ENCODE measurements at places on chromosomes 4 and X.

DNA sequence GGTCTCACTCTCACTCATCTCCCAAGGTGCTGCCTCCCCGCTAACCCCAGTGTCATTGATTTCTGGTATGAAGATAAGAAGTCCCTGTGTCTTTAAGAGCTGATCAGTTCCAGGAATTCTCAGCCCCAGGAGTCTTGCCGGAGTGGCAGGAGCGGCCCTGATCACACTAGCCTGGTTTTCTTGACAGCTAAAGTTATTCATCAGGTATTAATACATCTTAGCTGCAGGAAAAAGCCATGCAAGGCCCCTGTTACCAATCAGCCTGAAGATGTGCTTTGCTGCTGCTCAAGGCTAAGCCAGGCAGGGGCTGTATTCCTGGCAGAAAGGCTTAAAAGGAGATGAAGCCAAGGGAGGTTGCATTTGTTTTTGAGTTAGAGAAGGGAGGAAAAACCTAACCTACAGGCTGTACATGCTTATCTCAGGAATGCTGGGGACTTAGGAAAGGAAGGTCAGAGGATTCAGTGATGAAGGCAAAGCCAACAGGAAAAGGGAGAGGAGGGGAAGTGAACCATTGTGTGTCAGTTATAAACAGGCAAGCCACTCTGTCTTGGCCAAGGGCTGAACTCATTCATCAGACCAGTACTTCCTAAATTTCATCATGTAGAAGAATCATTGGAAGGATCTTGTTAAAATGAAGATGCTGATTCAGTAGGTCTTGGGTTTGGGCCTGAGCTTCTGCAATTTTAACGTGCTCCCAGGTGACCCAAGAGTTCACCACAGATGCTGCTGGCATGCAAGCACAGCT, 8.6 kb downstream of the SRPX start:
- DNase-seq = no peak

DNA sequence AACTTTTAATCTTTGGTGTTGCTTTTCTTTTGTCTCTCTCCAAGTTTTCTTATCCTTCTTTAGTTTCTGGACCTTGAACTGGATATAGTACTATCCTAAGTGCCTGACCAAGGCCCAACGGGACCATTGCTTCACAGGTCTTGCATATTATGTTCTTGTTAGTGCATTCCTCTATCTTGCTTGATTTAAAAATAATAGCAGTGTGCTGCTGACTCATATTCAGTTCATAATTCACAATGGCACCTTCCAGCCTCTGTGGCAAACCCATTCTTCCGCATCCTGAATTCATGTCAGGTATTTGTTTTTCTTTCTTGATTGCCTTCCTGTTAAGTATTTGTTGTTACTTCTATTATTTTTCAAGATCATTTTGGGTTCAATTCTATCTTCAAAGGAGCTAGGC, 197.1 kb upstream of the GIMD1 start:
- no peak for DNase-seq

- no peak for DNase-seq
These were observed 90.4 kb downstream of the ZC4H2 start for GRCh38 chrX:64885850-64886249.

GRCh38 chr4:5619913-5620625, 88.3 kb downstream of the EVC2 start:
- no peak for DNase-seq

DNA sequence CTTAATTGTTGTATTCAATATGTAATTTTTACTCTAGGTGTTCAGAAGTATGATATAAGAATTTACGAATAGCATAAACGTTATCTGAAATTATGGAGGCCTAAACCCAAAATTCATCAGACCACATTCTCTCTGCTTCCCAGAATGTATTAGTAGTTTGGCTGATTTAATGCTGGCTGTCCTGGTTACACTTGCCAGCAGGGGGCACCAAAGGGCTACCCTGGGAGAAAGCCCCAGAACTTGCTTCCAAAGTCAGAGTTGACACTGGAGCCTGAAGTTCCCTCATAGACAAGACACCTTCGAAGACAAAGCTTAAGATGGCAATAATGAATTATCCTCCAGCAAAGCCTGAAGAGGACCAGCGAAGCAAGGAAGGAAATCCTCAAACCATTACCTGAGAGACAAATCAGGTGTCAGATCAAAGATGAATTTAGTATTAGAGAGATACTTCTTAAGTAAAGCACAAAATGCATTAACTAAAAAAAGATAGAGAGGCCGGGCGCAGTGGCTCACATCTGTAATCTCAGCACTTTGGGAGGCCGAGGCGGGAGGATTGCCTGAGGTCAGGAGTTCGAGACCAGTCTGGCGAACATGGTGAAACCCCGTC, 11.3 kb upstream of the ANOS1 start:
- no peak for DNase-seq

DNA sequence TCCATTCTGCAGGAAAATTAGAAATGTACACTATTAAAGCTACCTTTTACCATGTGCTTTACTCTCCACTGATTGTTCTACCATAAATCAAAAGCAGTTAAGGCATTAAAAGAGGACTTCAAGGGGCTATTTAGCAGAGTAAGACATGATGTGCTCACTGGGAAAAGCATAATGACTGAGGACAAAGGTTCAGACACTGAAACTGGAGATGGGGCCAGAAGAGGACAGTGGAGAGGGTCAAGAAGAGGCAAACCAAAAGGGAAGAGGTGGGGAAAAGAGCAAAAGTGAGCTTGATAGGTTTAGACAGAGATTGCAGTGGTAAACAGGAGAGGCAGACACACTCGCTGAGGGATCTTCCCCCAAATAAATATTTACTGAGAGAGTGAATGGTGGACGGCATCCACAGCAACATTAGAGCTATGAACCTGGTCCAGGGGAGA, 23.8 kb downstream of the SH3RF1 start:
- DNase-seq = no peak

- no peak for DNase-seq
These were observed 76.9 kb upstream of the AFAP1 start for GRCh38 chr4:8016527-8016926.

GRCh38 chr4:186351668-186352194, 85.7 kb downstream of the F11 start:
- no peak for DNase-seq

DNA sequence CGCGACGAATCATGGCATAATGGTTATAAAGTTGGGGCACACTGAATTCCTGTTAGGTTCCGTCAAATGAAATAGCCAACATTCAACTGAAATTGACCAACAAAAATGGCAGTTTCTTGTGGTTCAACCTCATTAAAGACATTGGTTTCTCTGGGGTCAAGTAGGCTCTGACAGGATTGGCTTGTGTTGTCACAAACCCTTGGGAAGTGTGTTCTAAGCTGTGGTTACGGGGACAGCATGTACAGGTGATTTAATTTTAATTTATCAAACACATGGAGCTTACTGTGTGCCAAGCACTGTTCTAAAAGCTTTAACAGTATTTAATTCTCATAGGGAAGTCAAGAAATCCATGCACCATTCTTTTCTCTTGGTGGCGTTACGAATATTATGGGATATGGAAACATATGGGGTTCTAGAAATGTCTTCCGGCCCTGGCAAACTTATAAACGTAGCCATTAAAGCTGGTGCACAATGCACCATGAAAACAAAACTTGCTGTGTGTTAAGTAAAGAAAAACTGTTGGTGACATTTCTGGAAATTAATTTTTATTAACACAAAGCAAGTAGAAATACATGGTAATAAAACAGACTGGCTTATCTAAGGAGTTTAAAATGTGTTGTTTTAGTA, 891 bp downstream of the XK start:
- DNase-seq = no peak

DNA sequence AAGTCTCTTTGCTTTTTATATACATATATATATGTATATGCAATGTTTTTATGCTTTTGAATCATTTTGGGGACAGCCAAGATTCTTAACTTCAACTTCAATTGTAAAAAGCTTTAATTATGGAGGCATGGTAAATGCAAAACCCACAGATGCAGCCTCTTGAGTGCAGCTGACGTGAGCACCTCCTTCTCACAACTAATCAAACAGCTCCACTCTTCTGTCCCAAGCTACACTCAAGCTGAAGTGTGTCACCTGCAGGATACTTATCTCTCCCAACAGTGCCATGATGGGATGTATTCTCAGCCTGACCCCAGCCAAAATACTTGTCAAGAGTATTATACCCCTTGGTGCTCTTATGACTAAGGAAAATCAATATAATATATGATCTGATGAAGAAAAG, 60.7 kb upstream of the BLTP1 start:
- no peak for DNase-seq

GRCh38 chr4:25938366-25938765, 24.3 kb downstream of the SMIM20 start:
- no peak for DNase-seq

- no peak for DNase-seq
These were observed 97.8 kb upstream of the GPC4 start for GRCh38 chrX:133513123-133513522.

DNA sequence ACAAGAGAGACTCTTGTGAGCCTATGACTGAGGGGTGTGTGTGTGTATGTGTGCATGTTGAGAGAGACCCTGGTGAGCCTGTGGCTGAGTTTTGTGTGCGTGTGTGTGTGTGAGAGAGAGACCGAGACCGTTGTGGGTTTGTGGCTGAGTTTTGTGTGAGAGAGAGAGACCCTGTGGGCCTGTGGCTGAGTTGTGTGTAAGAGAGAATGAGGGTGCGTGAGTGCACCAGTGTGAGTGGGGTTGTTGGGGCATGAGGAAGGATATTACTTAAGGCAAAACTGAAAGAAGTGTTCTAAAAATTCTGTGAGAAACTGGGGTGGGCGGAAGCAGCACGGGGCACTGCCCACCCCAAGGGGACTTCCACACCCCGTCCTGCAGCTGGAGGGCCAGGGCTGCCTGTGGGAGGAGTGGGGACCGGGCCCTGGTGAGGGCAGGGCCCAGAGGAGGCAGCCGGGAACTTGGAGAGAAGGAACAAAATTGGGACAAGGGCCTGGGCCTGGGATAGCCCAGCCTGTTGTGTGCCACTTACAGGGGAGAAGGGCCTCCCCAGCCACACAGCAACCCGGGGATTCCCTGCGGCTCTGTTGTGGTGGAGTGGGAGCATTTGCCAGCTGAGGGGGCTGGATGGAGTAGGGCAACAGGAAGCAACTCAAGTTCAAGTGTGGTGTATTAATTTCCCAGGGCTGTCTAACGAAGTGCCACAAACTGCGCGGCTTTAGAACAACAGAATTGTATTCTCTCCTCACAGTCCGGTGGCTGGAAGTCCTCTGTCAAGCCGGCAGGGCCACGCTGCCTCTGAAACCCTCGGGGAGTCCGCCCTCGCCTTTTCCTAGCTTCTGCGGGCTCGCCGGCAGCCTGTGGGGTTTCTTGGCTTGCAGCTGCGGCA, 22.1 kb downstream of the TMEM131L start:
- peak; percentile 67 for DNase-seq

GRCh38 chrX:153405426-153405825, 4.3 kb upstream of the PNMA6E start:
- no peak for DNase-seq

DNA sequence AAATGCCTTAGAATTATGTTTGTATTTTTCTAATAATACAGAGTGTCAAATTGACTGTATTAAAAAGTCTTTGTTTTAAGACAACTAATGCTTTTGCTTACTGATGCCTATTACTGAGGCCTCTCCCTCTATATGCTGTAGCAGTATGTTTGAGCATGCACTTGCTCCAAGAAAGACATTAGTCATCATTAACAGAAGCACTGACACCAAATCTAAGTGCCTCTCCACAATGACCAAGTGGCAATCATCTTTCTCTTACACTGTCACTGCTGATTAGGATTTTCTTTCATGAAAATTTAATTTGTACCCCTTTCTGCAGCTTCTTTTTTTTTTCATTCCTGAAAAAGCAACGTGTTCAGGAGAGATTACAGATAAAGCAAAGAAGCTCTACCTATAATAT, 11.1 kb upstream of the MAB21L2 start:
- no peak for DNase-seq

- DNase-seq = no peak
These were observed 15.4 kb downstream of the EPGN start for GRCh38 chr4:74323663-74324062.

DNA sequence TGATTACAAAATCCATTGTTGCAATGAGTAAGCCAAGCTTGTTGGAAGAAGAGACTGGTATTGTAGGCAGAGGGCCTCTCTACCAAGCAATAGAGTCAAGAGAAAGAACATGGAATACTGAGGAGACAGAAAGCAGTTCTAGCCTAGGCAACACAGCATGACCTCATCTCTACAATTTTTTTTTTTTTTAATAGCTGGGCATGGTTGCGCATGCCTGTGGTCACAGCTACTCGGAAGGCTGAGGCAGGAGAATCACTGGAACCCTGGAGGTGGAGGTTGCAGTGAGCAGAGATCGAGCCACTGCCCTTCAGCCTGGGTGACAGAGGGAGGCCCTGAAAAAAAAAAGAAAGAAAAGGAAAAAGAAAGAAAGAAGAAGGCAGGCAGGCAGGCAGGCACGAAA, 11.7 kb upstream of the ZBTB33 start:
- DNase-seq = no peak

GRCh38 chrX:124341396-124342132, 4.8 kb upstream of the SH2D1A start:
- DNase-seq = no peak

- DNase-seq = no peak
These were observed at the start of gene TLR10 for GRCh38 chr4:38782452-38783108. TSS of gene TLR10 (minus strand) at chr4:38782990. CDS start at chr4:38775590, 7,400 bp downstream.

DNA sequence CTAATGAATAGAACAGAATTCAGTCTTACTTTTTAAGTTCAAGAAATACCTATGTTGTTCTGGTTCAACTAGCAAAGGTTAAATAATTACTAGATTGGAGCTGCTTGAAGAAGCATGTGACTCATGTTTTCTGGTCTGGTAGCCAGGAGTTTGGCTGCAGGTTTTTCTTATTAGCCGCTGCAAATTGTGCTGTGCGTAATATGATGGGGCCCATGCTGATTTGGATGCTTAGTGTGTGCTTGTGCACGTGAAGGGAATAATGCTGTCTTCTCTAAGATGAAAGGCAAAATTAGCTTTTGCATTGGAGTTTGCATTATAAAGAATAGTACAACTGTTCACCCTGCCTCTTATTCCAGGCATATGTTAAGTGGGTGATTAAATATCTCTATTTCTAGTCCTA, 219.6 kb downstream of the SNCA start:
- no peak for DNase-seq

GRCh38 chr4:62191451-62192240, 991.5 kb downstream of the ADGRL3 start:
- no peak for DNase-seq

GRCh38 chr4:38078590-38079421, 118.6 kb downstream of the PTTG2 start:
- no peak for DNase-seq

DNA sequence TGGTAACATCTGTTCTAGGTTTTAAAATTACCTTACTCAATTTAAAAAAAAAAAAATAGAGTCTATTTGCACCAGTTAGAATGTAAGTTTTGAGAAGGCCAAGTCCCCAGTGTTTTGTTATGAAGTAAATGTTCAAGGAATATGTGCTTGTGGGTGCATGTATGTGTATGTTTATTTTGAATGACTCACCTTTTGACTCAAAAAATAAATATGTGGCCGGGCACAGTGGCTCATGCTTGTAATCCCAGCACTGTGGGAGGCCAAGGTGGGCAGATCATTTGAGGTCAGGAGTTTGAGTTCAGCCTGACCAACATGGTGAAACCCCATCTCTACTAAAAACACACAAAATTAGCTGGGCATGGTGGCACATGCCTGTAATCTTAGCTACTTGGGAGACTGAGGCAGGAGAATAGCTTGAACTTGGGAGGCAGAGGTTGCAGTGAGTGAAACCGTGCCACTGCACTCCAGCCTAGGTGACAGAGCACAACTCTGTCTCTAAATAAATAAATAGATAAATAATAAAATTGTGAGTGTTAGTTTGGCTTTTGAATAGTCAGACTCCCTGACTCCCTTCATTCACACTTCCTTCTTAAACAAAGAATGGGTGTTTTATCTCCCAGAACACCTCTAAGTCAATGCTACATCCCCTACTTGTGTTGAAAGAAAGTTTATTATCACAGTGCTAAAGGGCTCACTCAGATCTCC, 511.3 kb upstream of the PCDH7 start:
- DNase-seq = no peak

Measured in activated gamma-delta T cell (primary cell).